ENCODE measurements at places on chromosomes 1 and 21. TPM values are rescaled to one million over a fixed set of nuclear protein-coding genes. Genes with fewer than 3 reads are reported as not detected.

ADSS2 gene
- 34.2 TPM for total RNA-seq

DNA sequence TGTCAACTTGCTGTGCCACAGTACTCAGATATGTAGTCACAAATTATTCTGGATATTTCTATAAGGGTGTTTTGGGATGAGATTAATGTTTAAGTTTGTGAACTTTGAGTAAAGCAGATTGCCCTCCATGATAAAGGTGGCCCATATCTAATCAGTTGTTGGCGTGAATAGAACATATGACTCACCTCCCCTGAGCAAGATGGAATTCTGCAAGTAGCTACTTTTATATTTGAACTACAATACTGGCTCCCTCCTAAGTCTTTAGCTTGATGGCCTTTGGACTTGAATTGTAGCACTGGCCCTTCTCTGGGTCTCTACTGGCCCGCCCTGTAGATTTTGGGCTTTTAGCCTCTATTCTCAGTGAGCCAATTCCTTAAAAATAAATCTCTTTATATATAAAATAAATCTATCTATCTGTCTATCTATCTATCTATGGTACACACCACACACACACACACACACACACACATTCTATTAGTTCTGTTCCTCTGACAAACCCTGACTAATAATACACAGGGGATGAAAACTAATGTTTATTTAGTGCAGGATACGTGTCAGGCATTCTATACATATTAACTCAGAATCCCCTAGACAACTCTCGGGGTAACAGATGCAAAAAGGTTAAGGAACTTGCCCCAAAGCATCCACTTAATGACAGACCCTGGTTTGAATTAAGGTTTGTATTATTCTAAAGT is 37.9 kb upstream of the PDC start:
- no peak for DNase-seq

DNA sequence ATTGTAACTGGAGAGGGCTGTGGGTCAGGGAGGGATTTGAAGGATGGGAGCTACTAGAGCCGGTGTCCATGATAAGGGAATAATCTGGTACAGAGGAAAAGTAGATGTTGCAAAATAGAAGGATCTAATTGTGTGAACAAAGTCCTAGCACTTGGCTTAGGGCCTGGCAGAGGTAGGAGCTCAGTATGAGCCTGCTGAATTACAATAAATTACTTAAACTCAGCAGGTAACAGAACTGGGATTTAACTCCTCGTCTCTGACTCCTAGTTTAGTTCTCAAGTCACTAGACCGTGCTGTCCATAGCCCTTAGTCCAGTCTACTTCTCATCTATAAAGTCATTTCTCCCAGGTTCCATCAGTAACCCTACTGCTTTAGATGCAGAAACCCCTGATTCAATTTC is 120.2 kb downstream of the LRRC53 start:
- no peak for DNase-seq

DNA sequence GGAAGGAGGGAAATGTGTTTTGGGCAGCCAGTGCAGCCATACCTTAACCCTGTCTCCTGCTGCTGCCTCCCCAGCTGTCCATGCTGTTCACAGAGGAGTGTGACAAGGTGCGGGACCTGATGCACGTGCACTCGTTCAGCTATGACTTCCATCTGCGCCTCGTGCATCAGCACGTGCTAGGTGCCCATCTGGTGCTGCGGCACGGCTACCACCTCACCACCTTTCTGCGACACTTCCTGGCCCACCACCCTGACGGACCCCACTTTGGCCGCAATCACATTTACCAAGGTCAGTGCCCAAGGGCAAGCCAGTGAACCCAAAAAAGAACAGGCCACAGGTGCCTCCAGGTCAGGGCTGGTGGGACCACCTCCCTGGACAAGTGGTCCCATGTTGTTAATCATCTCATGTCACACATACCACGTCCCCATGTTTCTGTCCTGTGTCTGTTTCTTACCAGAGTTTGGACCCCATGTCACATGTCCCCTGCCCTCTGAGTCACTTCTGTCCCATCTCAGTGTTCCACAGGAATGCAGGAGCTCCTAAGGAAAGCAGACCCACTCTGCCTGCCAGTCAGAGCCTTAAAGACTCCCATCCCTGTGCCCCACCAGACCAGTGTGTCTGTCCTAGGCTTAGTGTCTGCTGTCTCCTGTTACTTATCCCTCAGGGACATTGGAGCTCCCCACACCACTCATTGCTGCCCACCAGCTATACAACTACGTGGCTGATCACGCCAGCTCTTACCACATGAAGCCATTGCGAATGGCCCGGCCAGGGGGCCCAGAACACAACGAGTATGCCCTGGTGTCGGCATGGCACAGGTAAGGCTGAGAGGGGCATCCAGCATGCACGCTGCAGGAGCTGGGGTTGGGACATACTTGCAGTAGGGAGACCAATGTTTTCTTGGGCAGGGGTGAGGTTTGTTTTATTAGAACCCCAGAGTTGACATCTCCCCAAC is 6.6 kb downstream of the HYI start:
- DNase-seq: no peak

Measured in upper lobe of right lung (tissue), 1 donor.